Occipital lobe (tissue), 3 donors: ENCODE measurements at places on chromosomes 11 and 22.

DNA sequence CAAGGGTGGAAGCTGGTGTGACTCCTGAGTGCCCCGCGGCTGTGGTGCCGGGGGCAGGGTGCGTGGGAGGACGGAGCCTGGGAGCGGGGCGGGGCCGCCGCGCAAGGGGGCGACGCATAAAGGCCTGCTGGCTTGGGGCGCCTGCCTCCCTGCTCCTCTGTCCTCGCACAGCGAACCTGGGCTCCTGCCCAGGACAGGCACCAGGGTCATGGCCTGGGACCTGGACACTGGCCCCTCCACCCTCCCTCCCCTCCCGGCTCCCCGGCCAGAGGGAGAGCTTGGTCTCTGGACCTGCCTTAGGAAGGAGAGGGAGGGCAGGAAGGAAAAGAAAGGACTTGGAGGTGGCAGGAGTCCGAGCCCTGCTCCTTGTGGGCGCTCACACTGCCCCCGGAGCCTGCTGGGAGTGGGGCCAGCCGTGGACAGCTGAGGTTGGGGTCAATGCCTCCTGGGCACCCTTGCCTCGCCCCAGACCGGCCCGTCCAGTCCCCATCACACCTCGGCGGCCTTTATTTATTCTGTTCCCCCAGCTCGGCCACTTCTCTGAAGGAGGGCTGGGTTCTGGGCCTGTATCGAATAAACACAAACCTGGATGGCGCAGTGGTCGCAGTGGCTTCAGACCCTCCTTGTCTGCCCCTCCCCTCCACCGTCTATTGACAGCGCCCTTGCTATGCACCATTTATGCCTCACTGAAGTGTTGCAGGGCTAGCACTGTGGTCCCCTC is 8.7 kb downstream of the SLC16A8 start:
- DNase-seq = no peak

DNA sequence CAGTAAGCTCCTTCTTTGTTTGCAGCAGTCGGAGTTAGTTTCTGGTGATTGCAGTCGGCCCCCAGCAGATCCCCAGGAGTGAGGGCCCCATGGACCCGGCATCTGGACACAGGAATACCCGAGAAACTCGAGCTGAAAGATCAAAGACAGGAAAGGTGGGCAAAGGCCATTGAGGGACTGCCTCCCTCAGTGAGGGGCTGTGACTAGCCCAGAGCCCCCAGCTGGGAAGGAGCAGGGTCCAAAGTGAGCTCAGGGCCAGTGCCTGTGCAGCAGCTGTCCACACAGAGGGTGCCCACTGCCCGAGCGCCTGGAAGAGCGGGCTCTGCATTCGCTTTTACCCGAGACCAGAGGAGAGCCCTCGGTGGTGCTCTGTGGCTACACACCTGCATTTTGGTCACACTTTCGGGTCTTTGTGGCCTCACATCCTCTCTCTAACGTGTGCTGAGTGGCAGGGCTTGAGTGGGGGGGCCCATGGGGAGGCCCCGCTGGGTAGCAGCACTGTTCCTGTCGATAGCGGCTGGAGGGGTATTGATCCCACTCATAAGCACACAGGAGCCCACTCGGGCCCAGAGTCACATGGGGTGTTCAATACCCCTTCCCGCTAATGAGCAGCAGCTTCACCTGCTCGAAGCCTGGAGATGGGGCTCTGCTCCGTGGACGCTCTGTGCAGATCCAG is 532.9 kb downstream of the TBC1D22A start:
- no peak for DNase-seq

DNA sequence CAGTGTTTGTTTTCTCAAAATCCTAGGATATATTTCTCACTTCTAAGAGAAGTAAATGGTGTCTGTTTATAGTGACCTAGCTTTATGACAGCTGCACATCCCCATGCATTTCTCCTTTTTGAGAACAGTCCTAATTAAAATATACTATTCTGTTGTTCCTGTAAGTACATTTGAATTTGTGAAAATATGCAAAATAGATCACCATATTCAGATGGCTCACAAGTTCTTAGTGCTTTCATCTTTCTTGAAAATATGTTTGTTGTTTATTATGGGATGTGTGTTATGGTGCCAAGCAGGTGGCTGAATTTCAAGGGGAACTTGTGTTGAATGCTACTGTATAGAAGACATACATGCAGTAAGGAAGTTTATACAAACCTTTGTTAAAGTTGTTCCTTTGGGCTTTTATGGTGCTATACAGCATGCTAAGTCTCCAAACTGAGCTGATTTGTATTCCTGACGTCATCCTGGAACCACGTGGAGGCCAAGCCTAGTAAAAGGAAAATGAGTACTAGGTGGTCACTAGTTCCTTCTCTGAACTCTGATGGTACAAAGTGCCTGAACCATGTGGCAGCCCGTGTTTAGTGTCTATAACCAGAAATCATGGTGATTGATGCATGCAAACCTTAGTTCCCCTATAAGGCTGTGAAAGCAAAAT is 7.8 kb upstream of the VSTM5 start:
- no peak for DNase-seq

- peak; percentile 68 for DNase-seq
Observed at GRCh38 chr11:3037040-3037944, 19.9 kb downstream of the CARS1 start.

DNA sequence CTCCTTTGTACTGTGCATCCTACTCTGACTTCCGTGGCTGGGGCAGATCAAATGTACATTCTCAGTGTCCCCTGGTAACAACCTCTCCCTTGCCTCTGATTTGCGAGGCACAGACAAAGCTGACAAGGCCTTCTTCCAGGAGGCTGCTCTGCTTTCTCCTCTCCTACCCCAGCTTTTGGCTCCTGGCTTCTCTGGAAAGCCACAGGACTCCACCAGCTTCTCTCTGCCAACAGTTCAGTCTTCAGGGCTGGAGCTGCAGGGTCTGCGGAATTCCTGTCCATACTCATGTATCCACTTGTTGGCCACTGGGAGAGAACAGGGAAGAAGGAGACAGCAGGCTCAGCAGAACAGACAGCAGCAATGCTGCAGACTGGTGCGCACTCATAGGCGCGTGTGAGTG is 44.4 kb downstream of the P4HA3 start:
- DNase-seq = no peak

DNA sequence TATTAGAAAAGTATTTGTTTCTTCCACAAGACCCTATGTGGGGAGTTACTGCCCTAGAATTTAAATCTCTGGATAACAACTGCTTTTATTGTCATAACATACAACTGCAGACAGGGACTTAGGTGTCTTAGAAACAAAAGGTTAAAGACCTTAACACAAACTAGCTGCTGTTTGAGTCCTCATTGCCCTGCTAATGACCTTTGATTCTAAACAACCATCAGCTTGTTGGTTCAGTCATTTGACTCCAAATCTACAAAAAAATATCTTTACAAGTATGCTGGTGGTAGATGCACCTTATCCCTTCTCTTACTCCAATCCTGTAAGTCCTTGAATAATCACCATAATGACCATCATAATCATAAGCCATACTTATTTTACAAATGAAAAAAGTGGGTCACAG is 377.4 kb upstream of the PITPNB start:
- no peak for DNase-seq

GRCh38 chr11:97965849-97966646 is 1054.7 kb upstream of the CNTN5 start:
- no peak for DNase-seq

GRCh38 chr11:78782725-78783124 is 208.1 kb upstream of the NARS2 start:
- DNase-seq = no peak

DNA sequence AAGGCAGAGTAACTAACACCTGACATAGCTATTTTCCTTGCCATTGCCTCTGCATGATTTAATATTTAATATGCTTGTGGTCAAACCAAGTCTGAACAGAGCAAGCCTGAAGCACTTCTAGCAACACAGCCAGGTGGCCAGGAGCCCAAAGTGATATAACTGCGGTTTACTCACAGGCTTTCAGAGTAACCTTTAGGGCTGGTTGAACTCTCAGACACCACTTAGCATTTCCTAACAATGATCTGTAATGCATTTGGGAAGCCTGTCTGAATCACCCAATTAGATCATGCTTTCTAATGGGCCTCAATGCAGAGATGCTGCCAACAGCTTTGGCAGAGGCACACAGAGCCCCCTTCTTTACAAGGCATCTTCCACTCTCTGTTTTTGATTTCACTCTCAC is 96.1 kb downstream of the FDX1 start:
- peak; percentile 5 for DNase-seq

GRCh38 chr11:8693555-8693954 is 11.0 kb downstream of the RPL27A start:
- DNase-seq = no peak

DNA sequence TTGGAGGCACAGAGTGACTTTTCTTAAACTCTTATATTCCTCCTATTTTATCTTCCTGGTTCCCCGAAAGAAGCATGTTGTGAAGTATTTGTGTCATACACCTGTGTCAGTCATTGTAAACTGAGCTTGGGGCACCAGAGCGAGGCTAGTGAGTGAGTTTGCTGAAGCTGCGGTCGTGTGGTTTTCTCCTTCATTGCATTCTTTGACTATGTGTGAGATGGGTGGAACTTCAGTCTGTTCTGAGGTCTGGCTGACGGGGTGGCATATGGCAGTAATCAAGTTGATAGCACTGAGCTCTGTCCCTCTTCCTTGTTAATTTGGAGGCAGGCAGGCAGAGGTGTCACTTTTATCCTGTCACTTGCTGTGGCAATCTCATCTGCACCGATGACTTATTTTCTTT is 4.2 kb downstream of the VPS26B start:
- DNase-seq = no peak

DNA sequence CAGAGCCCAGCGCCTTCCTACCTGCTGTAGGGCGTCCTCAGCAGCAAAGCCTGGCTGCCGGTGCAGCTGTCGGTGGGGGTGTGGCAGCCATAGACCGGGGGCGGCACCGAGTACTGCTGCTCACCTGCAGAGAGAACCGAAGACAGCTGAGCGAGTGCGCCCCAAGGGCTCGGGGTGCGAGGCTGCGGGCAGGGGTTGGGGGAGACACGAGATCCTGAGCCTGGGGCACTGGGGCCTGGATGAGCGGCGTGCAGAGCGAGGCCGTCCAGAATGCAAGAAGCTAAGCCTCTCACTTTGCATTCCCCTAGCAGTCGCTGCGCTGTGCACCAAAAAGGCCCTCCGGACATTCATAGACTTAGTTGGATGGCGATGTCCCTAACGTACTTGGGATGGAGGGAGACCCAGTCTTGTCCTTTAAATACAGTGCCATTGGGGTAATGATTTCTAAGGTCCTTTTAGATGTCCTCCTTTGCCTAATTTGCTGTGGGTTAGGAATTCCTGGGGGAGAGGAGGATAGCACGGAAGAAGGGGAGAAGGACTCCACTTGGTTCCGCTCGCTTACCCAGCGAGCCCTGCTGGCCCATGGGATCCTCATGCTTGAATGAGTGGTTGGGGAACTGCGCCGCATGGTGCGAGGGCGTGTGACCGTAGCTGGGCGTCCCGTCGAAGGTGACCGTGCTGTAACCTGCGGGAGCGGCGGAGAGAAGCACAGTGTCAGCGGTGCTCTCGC is 7.2 kb downstream of the WT1 start:
- DNase-seq = no peak

GRCh38 chr22:31139066-31139465 is 1.2 kb downstream of the PLA2G3 start:
- DNase-seq = no peak

- no peak for DNase-seq
Observed at GRCh38 chr11:123532131-123532530, 102.1 kb downstream of the GRAMD1B start.

DNA sequence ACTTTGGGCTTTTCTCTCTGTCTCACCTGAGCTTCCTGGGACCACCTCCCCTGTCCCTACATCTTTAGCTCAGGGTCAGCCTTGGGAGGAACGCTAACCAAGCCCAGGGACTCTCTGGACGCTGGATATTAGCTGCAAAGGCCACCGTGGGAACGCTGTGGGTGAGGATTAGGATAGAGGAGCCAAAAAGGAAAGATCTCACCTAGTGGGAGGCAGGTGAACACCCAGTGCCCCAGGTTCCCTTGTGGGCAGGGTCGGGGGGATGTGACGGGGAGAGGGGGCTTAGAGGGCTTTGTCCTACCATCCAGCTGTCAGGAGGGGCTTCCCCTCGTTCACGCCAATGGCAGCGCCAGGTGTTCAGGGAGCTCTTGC is 50.2 kb downstream of the LINC01488 start:
- no peak for DNase-seq
